ENCODE measurements at places on chromosomes 16 and 17.

- no peak for DNase-seq
Measured at GRCh38 chr17:75683583-75683982, 16.4 kb downstream of the SAP30BP start.

- no peak for DNase-seq
Measured at GRCh38 chr16:11144122-11144521, 111.9 kb downstream of the SOCS1 start.

- no peak for DNase-seq
Measured at GRCh38 chr16:72942021-72942420, 105.9 kb downstream of the ZFHX3 start.

- no peak for DNase-seq
Measured at GRCh38 chr16:28189245-28189644, 22.5 kb downstream of the XPO6 start.

DNA sequence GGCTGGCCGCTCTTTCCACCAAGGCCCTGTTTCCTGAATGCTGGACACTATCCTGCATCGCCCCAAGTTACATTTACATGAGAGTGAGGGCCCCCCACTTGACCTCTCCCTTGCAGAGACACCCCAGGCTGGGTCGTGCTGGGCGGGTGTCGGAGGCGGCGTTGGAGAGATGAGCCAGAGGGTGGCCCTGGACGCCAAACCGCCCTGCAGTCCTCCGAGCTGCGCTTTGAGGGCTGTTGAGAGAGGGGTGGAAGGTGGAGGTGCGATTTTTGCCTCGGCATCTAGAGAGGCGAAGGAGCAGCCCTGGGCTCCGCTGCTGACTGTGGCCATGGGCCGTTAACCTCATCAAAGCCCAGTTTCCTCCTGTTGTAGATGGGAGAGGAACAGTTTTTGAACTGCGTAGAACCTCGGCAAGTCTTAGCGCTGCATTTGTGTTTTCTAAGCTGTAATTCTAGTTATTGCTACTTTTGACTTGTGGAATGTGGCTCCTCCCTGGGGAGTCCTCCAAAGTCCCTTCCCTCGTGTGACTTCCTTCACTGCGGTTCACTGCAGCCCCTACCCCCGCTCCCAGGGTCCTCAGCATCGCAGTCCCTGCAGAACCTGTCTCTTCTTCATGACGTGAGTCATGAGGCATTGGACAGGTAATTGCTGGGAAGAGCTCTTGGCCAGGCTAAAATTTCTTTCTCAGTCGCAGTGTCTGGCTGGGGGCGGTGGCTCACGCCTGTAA, 986 bp upstream of the ELOB start:
- DNase-seq: no peak

GRCh38 chr16:79816081-79816497, 215.6 kb upstream of the MAF start:
- DNase-seq: no peak

DNA sequence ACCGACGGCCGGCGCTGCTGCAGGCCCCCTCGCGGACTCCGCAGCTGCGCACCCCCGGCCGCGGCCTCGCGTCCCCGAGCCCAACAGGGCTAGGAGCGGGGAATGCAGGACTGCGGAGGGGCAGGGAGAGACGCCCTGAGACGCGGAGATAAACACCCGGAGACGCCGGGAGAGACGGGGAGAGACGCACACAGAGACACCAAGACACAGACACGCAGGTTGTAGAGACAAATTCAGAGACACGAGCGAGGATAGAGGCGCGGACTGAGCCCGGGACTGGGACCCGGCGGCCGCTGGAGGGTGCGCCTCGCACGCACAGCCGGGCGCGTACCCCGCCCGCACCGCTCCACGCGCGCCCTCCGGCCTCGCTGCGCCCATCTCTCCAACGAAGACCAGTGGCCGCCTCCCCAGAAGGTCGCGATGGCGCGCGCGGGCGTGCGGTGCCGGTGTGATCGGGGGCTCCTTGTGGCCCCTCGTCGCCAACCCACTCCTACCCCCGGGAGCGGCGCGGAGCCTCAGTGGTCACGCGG, 902 bp downstream of the STAC2 start:
- no peak for DNase-seq

DNA sequence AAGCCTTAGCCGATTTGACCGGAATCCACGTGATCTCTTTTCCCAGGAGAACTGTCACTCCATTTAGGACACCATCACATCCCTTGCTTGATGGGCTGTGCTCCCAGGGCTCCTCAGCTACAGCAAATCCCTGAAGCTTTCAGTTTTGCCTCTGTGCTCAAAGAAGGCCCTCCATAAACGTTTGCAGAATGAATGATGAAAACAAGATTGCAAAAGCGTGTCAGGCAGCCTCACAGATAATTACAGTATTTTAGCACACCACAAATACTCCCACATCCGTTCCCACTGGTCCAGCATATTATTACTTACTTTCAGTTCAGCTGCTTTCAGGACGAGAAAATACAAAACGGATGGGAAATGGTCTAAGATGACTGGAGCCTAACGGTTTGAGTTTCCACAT, 84.6 kb downstream of the USP31 start:
- DNase-seq: no peak

- DNase-seq: no peak
Measured at GRCh38 chr17:34723875-34724274, 144.5 kb downstream of the TMEM132E start.

- no peak for DNase-seq
Measured at GRCh38 chr17:31672161-31672819, 186.8 kb downstream of the COPRS start.

- DNase-seq: no peak
Measured at GRCh38 chr16:31400191-31400590, 7.1 kb downstream of the ITGAD start.

DNA sequence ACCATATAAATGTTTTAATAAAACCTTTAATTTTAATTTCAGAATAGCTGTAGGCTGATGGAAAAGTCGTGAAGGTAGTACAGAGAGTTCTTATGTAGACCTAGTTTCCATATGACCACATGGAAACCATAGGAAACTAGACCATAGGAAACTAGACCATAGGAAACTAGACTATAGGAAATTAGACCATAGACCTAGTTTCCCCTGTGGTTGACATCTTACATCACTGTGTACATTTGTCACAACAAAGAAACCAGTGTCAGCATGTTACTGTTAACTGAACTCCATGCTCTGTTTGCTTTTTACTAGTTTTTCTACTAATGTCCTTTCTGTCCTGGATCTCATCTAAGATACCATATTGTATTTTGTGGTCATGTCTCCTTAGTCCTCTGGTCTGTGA, 14.6 kb downstream of the NUDT7 start:
- DNase-seq: no peak

DNA sequence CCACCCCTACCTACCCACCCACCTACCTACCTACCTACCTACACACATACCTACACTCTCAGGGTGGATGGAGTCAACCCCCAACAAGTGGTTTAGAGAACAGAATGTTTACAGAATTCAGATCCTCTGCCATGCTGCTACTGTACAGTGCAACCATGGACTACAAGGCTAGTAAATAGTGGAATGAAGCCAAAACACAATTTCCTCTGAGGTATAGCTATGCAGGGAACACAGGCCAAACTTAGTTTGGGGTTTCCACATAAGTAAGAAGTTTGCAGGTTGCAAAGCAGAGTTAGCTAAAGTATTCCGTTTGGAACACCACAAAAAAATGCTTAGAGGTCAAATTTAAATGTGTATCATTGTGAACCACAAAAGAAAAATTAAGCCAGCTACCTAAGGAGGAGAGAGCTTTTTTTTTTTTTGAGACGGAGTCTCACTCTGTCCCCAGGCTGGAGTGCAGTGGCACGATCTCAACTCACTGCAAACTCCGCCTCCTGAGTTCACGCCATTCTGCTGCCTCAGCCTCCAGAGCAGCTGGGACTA, 2.7 kb upstream of the AP1G1 start:
- no peak for DNase-seq

GRCh38 chr17:17724307-17725010, 43.2 kb downstream of the RAI1 start:
- no peak for DNase-seq

DNA sequence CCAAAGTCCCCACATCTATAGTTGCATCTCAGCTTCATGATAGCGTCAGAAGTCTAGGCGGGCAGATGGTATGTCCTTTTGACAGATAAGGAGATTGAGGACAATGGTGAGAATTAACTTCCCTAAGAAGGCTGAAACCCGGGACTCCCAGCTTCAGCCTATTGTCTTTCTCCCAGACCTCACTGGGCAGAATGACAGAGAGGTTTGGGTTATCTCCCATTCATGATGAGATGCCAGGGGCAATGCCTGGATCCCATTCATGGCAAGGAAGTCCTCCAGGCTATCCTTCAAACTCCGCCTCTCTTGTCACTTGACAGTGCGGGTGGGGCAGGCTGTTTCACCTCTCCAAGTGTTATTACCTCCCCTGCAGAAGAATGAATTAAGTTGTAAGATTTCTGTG, 100.3 kb downstream of the IRX5 start:
- no peak for DNase-seq

GRCh38 chr17:39739885-39740356, 2.2 kb downstream of the GRB7 start:
- no peak for DNase-seq

- DNase-seq: no peak
Measured at GRCh38 chr16:89685916-89686315, 573 bp upstream of the CDK10 start.

DNA sequence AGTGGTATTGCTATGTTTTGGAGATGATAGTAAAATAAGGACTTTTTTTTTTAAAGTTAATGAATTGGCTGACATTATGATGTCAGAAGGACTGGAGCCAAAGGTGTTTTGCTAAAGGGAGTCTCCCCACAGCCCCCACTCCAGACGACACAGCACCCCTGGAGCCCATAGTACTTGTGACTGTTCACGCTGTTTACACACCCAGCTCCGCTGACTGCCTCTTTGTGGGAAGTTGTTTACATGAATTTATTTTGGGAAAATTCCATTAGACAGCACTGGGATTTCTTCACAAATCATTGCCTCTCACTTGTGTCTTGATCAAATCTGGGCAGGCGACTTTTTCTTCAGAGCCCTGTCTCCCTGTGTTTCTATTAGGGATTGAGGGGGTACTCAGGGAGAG, 108.6 kb downstream of the C17orf67 start:
- DNase-seq: no peak

DNA sequence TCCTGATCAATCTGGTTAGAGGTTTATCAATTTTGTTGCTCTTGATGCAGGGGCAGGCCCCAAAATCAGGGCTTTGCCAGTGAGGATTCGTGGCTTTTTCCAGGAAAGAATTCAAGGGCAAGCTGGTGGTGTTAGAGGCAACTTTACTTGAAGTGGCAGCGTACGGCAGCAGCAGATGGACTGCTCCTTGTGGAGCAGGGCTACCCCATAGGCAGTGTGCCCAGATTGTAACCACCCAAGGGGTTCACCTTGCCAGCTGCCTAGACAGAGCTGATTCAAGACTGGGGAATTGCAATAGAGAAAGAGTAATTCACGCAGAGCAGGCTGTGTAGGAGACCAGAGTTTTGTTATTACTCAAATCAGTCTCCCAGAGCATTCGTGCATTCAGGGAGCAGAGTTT, 16.7 kb downstream of the DRC7 start:
- no peak for DNase-seq

DNA sequence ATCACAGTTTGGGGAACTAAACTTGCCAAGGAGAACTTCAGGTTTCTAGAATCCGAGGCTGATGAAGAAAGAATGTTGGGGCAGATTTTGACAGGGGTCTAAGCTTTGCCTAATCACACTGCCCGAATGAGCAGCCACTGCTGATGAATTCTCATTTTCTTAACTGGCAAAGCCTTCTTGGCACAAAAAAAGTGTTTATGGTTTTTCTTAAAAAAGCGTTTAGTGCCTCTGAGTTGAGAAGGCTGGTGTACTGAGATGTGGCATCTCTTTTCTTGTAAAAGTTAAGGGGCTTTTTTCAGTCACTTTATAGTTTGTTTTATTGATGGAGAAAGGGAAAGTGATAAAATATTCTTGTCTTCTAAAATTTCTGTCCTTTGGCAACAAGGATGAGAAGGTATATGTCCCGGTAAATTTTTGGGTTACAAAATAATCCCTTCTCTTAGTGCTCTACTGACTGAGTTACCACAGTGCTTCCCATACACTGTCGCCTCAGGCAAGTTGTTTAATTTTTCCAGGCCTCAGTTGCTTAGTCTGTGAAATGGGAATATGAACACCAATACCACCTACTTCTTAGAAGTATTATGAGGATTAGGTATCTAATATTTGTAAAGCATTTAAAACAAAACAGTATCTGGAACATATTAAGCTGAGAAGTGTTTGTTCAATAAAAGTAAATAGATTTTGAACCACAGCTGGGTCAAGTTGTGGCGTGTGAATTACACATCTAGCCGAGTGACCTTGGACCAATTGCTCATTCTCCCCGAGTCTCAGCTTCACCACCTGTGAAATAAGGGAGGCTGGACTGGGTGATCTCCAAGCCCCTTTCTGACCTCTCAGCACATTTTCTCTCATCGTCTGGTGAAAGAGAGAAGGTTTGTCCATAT, 320.8 kb downstream of the HAPSTR1 start:
- no peak for DNase-seq

- DNase-seq: no peak
Measured at GRCh38 chr17:41723801-41724475, 10.5 kb downstream of the HAP1 start.

- no peak for DNase-seq
Measured at GRCh38 chr16:55529018-55529417, 20.1 kb downstream of the LPCAT2 start.

DNA sequence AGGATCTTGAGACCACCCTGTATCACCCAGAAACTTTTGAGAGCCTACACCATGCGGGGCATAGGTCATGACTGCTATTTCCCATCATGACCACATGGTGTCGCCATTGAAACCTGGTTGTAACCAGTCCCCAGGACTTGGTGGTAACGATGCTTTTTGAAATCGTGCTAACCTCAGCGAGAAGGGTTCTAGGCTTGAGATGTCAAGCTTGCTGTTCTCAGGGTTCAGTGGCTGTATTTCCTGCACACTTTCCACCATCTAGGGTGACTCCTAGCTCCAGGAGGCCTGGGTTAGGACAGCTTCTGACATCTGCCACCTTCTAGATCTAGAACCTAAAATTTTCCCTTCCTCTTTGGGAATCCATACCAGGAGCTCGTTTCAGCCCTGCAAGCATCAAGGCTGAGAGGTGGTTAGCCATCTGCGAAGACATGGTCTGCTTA, 13.0 kb upstream of the SPNS3 start:
- DNase-seq: peak; percentile 31

DNA sequence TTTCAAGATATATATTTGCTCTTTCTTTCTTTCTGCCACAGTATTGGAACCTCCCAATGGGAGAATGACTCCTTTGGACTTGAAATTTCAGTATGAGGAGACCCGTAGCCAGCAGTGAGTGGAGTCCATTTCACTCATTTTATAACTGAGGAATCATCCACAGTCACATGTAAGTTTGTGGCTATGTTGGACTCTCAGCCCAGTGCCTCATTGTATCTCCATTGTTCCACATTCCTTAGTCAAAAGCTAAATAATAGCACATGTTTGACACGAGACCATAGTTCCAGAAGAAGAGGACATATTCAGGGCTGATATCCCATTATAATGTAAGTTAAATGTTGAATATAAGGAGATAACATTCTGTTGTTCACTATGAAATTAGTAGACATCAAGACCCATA, 12.7 kb upstream of the SPAG9 start:
- no peak for DNase-seq

GRCh38 chr17:14871921-14872320, 393.2 kb downstream of the PMP22 start:
- no peak for DNase-seq

GRCh38 chr16:64478252-64478906, 643.5 kb downstream of the CDH11 start:
- no peak for DNase-seq

- no peak for DNase-seq
Measured at GRCh38 chr16:2808181-2808580, 8.9 kb upstream of the PRSS21 start.

Measured in stimulated activated CD4-positive, alpha-beta T cell treated with anti-CD3 and anti-CD28 coated beads, TNF-alpha, amount 100 ng/mL, for 4 hours (primary cell).